Kasumi-1 (cell line): ENCODE measurements at places on chromosomes 13 and 19.

DNA sequence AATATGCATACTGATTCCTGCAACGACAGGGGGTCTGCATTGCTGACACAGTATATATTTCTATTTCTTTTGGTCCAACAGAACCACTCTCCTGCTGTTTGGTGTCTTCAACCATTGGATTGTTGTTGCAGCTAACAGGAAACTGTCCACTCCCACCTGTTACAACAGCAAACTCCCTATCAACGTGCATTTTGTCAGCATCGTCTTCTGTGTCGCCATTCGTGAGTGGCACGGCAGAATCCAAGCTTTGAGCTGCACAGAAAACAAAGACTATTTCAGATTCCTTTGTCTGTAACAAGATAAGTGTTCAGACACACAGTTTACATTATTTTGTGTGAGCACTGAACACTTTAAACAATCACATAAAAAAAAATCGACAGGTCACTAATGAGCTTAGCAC, 31.3 kb downstream of the ANKRD10 start:
- no peak for DNase-seq

DNA sequence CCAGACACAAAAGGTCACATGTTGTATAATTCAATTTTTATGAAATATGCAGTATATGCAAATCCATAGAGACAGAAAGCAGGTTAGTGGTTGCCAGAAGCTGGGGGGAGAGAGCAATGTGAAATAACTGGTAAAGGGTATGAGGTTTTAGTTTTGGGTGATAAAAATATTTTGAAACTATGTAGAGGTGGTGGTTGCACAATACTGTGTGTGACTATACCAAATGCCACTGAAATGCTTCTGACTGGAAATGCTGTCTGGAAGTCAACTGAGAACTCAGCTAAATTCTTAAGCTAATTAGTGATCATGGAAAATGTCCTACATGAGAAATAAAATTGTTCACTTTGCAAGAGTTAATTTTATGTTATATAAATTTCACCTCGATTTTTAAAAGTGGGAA, 65.3 kb upstream of the RXFP2 start:
- DNase-seq = no peak

DNA sequence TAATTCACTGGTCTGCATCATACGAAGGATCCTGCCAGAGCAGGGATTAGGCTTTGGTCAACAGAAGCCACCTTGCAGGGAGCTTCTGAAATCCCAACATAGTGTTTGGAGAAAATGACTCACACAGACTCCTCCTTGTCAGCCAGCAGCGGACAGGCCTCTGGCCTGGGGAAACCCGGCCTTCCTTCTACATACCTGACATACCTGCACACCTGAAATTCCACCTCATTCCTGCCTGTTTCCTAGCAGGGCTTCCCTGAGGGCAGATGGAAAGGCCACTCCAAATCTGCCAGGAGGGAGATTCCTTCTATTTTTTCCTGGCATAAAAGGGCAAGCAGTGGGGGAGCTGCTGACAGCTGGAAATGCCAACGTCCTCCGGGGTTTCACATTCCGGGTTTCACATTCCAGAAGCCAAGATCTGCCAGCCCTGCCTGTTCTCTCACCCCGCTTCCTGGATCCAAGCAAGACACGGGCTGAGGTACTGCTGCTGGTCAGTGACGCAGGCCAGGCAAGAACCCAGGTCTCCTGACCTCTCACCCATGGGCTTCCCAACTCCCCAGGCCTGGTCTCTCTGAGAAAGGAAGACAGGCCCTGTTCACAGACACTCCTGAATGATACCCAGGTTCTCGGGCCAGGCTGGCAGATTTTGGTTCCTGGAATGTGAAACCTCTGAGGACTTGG, 18.2 kb upstream of the IGFL1 start:
- no peak for DNase-seq

DNA sequence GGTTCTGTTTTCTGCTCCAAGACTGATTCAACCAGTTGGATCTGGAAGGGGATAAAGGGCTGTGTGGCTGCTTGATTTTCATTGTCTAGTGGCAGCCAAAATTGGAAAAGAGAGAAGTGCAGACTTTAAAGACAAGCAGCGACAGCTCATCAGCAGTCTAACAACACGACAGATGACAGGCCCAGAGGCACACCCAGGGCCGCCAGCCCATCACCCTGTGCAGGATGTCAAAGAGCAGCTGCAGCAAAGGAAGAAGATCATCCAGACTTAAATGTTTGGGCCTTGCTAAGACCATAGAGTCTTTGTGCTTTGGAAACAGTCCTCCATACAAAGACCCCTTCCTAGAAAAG, 421.0 kb upstream of the KLF12 start:
- no peak for DNase-seq

- DNase-seq = no peak
These were observed 48.5 kb downstream of the GNG7 start for GRCh38 chr19:2653710-2654707.

GRCh38 chr13:112580912-112581311, 7.0 kb downstream of the TUBGCP3 start:
- no peak for DNase-seq

DNA sequence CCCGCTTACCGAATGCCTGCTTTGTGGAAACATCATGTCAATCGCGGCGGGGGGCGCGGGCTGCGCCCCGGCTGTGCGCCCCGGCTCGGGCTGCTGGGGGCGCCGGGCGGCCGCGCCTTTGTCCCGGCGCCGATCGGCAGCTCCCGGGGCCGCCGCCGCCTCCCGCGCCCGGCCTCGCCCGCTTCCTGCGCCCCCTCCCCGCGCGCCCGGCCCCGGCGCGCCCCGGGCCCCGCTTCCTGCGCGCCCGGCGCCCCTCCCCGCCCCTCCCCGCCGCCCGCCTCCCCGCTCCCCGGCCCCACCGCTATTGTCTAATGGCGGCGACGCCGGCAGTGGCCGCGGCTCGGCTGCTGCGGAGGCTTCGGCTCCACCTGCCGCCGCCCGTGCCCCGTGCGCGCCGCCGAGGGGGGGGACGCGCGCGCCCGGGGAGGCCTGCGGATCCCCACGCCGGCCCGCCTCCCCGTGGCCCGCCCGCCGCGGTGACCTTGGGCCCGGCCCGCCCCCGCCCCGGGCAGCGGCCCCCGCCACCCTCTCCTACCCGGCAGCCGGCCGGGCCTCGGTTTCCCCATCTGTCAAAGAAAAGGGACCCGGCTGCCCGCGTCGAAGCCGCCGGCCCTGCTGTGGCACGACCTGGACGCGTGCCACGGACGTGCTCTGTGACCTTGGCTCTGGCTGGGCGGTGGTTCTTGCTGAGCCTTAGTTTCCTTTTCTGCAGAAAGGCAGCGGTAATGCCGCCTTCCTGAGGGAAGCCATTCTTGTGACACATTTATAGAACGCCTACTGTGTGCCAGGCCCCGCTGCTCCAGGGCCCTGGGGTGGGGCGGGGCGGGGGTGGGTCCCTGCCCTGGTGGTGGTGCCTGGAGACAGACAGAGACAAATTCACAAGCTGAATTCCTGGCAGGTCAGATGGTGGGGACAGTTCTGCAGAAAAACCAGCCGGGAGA, at the start of gene TLE5:
Gene TLE5 (minus strand): TSS at position 331 of the 941 bp plus-strand sequence. CDS start 295 bp downstream, at position 36.
- DNase-seq = peak; percentile 39

GRCh38 chr19:17648097-17648660, 40.0 kb downstream of the UNC13A start:
- DNase-seq = no peak

DNA sequence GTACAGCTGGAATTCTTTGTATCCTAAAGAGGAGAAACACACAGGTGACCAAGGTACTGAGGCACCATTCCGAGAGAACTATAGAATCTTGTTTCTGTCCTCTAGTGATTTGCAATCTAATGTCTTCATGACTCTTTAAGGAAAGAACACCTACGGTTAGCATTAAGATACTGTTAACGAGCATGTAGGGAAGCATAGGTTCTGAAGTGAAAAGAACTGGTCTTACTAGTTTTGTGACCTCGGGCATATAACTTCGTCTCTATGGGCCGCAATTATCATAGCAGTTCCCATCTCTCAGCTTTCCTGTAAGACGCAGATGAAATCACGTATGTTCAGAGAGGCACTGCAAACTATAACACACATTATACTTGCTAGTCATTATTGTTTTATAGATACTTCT, 193.0 kb upstream of the NBEA start:
- DNase-seq = no peak

DNA sequence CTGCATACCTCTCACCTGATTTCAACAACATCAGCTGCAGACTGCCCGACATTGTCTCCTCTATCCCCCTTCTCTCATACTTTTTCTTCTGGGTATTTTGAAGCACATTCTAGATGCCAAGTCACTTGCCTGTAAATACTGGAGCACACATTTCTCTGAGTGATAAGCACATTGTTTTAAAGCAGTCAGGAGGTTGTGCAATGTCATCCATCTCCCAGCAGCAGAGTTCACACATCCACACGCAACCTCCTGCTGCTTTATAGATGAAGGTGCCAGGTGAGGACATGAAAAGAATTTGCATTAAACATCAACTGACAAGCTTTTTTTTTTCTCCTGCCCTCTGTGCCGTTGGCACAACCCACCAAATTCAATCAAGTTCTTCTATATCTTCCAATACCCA, 5.5 kb downstream of the UPK1A start:
- DNase-seq = no peak

DNA sequence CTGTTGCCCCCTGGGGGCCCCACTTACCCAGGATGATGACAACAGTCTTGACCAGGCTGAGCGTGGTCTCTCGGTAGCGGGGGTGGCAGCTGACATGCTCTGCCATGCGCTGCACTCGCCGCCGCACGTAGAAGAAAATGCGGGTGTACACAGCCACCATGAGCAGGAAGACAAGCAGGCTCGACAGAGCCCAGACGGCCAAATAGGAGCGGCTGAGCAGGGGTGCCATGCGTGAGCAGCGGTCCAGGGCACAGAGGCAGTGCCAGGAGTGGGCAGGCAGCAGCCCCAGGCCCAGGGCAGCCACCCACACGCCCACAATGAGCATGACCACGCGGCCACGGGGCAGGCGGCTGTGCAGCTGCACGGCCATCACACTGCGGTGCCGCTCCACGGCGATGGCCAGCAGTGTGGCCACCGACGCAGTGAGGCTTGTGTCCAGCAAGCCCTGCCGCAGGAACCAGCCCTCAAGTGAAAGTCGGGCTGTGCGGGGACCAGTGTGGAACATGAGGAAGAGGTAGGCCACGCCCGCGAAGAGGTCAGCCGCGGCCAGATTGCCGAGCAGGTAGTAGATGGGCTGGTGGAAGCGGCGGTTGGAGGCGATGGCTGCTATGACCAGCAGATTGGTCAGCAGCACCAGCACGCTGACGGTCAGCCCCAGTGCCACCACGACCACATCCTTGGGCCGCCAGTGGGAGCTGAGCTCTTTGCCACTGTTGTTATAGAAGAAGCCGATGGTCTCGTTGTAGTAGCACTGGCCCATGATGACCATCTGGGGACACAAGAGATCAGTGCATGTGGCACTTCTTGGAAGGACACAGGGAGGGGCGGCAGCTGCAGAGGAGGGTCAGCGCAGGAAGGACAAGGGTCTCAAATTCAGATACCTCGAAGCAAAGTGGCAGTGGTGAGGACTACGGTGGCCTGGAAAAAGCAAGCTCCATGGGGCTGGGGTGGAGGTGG, 1.2 kb downstream of the LPAR2 start:
- no peak for DNase-seq

- no peak for DNase-seq
These were observed 35.7 kb upstream of the DACH1 start for GRCh38 chr13:71902676-71903075.

DNA sequence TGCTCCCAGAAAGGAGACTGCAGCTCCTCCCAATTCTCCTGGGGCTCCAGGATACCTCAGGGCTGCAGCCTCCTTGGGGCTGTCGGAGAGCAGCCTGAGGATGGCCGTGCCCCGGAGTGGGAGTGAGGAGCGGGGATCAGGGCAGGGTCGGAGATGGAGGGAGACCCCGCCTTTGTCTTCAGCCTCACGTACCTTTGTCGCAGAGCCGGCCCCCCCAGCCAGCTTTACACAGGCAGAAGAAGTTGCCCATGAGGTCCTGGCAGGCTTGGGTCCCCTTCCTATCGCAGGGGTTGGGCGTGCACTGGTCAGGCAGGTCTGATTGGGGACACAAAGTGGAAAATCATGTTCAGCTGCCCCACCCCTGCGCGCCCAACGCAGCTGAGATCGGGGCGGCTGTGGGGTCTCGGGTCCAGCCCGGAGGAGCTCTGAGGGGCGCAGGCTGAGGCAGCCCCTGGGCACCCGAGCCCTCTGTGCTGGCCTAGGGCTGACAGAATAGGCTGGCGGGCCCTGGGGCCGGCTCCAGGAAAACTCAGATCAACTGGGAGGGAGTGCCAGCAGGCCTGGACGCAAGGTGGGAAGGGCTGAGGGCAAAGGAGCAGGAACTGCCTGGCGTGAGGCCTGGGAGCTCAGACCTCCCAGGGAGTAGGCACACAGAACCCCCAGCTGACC, 24.2 kb downstream of the GAS6 start:
- no peak for DNase-seq

DNA sequence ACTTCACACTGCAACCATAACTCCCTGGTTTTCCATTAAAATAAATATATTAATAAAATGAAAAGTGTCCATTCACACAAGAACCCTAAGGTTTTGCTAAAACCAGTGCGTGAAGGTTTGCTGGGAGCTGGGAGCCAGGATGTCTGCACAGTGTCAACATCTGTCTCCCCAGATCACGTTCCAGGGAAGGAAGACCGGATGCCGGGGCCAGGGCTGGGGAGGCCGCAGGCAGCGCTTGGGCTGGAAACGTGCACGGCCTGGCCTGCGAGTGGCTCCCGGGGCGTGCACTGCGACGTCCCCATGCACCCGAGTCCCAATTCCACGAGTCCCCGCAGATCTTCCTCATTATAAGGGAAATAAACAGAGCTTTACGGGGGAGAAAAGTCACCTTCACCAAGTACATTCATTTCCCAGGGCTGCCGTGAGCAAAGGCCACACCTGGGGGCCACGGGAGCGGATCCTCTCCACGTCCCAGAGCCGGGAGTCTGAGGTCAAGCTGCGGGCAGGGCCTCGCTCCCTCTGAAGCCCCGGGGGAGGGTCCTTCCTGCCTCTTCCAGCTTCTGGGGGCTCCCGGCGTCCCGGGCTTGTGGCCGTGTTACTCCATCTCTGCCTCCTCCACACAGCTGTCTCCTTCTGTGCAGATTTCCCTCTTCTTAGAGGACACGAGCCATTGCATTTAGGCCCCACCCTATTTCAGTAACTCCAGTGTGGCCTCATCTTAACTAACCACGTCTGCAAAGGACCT, 12.8 kb downstream of the SHC2 start:
- no peak for DNase-seq
